ENCODE measurements at places on chromosomes 11 and 22.

- no peak for DNase-seq
Measured at GRCh38 chr11:77213029-77213579, 85.1 kb downstream of the MYO7A start.

DNA sequence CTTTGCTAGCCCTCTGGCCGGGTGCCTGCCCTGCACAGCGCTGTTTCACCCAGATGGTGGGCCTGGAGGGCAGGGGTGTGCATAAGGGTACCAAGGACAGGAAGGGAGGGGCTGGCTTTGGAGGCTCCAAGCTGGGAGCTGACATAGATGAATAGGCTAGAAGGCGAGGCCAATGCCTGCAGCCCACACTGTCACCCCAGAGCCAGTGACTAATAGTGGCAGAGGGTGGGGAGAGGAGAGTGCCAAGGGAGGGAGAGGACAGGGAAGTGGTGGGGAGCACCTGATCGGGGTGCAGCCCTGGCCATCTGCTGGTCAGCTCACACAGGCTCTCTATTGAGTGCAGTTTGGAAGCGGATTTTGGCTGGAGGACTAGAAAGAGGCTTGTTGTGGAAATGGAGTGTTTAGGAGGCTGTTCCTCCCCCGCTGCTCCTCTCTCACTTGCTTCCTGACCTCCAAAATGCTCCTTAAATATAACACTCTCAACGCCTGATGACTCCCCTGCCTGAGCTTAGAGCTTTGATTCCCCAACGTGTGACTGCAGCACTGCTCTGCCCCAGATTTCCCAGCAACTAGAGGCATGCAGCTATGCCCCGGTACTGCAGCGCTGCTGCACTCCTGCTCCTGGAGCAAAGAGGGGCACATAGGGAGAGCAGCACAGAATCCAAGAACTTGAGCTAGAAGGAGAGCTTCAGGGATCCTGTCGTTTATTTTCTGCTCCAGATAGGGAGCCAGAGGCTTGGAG lies 89.2 kb downstream of the GRAMD1B start:
- DNase-seq, result no peak

DNA sequence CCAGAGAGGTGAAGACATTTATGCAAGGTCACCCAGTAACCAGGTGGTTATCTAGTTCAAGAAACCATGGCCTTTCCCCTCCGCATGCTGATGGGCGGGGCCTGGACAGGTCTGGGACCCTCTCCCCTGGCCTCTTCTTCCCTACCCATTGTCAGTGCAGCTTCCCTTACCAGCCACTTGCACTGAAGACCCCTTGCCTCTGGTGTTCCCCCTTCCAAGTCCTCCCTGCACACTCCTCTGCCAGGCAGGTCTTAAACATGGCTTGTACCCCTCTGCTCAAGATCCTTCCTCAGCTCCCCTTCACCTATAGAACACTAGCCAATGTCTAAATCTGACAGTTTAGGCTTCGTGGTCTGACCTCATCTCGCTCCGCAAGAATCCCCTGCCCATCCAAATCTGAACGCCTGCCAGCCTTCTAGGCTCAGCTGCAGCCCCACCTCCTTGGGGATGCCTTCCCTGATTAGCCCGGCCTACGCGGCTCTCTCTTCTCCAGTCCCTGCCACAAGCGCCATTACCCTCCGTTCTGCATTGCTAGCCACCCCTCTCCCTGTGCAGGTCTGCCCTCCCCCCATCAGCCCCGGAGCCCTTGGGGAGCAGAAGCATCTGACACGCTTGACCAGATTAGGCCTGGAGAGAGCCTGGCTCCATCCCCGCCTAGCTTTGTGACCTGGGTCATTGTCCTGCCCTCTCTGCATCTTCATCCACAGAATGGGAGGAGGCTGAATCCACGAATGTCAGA lies 213.8 kb downstream of the DSCAML1 start:
- peak; percentile 90 for DNase-seq

DNA sequence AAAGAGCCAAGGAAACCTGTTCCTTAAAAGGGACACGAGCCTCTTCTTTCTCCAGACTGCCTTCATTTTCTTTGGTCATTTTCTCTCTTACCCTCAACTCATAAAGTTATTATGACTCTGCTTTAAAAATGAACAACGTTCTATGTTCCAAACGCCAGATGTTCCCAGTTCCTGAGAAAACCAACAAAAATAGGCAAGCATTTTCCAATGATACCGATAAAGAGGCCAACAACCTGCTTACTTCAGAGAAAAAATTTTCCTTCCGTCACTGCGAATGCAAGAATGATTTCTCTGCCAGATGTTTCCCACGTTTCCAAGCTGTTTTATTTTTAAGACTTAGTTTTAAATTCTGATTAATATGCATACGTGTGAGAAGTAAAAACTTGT lies 315 bp upstream of the TRPC6 start:
- no peak for DNase-seq

- DNase-seq, result no peak
Measured at GRCh38 chr11:75539459-75540334, 14.0 kb upstream of the GDPD5 start.

DNA sequence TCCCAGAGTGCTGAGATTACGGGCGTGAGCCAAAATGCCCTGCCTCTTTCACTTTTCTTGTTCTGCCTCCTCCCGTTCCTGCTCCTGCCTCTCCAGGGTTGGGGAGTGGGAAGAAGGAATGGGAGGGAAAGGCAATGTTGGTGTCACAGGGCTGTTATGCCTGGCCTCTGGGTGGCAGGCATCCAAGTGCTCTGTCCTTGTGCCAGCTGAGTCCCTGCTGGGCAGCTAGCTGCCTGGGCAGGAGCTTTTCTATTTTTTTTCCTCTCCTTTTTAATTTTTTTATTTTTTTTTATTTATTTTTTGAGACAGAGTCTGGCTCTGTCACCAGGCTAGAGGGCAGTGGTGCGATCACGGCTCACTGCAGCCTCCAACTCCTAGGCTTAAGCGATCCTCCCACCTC lies 4.1 kb upstream of the SAC3D1 start:
- DNase-seq, result no peak

- DNase-seq, result no peak
Measured at GRCh38 chr11:61526956-61527731, 18.6 kb downstream of the LRRC10B start.

GRCh38 chr11:72236774-72237111 lies 7.2 kb downstream of the PHOX2A start:
- DNase-seq, result no peak

DNA sequence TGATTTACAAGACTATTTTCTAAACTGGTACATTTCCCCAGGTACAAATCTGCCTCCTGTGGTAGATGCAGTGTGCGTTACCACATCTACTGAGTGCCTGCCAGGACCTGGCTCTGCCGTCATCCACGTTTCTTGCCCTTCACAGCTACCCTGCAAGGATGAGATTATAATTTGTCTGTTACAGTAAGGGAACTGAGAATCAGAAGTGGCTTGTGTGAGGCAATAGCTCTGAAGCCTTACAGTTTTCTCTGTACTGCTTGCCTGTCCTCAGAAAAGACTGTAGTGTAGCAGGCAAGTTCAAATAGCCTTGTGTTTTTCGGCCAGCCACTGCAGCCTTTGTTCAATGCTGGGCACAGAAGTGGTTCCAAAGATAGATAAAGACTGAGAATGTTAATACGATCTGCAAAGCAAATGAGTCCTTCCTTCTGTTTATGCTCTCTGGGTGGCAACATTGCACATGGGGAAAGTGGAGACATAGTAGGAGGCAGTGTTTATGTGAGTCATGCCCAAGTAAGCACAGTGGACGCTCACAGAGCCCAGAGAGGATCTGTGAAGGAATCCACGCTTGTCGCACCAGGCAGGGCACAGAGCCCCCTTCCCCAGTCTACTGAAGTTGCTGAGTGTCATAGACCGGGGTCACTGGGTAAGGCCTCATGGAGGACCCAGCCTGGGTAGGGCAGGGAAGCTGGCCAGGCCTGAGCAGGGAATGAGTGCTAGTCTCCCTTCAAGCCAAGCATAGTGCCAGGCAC lies 49.1 kb downstream of the MICAL2 start:
- no peak for DNase-seq

DNA sequence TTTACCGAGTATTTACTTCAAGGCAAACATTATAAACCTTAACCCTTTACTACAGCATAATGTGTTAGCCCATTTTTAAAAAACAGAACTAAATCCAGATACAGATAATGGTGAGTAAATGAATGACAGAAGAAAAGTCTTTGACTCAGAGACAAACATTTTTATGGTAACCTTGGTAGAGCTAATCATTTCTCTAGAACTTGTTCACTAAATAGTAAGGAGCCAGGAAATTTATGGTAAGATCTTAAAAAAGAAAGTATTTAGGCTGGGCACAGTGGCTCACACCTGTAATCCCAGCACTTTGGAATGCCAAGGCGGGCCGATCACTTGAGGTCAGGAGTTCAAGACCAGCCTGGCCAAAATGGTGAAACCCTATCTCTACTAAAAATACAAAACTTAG lies 11.5 kb upstream of the FUT4 start:
- DNase-seq, result no peak

DNA sequence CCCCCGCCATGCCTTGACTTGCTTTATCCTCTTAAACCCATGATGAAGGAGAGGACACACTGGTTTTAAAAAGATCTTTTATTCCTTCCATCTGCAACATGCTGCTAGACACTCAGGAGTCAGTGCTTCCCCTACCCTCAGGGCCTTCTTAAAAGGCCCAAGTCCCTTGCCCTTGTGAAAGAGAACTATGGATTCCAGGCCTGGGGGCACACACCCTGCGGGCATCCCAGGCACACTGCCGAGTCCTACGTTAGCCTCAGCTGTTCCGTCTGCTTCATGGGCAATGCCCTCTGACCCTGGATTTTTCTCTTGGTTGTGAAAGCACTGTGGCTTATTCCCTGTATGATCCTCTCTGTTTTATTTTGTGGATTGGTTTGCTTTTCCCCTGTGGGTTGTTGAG lies 35.1 kb upstream of the RAB1B start:
- DNase-seq, result no peak
